ENCODE measurements at places on chromosomes 3 and 15.

- no peak for DNase-seq
Observed at GRCh38 chr3:149620291-149621020, 37.4 kb downstream of the WWTR1 start.

- no peak for DNase-seq
Observed at GRCh38 chr15:70046679-70047369, 50.9 kb downstream of the TLE3 start.

GRCh38 chr3:172869784-172870518, 119.4 kb downstream of the ECT2 start:
- DNase-seq: no peak

DNA sequence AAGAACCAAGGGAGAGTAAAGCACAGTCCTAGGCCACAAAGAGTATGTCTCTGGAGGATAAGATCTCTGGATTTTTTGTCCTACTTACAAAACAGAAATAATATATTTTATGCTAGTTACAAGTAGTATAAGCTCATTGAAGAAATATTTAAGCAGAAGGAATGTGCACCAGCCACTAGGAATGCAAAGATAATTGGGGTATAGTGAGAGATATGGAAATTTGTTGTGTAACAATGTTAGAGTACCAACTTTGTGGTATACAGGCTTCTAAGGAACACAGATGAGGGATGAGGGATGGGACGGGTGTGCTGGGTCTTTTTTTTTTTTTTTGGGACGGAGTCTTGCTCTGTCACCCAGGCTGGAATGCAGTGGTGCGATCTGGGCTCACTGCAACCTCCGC, 26.5 kb downstream of the AKAP13 start:
- DNase-seq: no peak

DNA sequence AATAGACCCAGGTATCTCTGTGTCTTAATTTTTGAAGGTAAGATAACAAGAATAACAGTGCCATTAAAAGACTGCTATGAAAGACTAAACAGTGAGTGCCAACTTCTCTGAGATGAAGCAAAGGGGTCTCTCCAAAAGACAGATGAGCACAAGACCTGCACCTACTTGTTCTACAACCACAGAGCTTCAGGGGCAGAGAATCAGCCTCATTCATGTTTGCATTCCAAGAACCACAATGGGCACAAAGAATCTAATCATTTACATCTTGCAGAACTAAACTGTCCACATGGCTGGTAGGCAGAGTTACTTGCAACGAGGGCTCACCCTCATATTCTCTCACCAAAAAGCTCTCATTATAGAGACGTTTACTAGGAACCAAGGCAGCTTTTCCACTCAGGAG, 83.9 kb downstream of the PEAK1 start:
- DNase-seq: no peak

DNA sequence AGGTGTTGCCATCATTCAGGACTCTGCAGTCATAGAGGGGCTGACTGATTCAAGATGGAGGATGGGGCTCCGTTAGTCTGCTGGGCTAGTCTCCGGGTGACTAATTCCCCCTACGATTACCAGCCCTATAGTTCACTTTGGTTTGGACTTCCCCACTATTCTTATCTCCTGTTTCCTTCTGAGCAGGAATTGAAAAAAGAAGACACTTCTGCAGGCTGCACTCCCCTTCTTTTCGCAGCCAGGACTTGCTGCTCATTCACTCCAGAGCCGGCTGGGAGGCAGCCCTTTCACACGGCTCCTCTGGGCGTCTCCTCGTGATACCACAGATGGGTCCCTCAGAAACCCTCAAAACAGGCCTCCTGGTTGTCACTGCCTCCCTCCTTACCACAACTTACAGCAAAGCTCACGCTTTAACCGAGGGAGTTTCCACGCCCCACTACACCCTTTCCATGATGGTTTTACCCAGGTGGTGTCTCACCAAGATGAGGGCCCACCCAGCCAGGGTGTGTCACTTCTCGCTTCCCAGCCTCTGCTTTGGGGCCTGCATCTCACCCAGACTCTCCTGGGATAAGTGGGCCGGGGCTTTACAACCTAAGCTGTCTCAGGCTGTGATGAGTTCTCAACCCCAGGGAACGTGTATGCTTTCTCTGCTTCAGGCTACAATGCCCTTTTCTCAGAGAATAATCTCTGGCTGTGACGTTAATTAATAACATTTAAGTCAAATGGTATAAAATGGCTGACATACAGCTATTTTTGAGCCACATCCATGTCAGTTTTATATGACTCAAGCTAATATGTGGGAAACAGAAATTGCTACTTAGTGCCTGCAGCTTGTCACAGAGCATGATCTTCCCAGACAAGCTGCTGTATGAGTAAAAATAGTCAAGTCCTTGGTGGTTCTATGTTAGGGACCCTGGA, 11.9 kb downstream of the CX3CR1 start:
- DNase-seq: no peak

GRCh38 chr3:123291404-123291803, 89.7 kb downstream of the SEC22A start:
- no peak for DNase-seq

GRCh38 chr3:179544981-179545645, 17.6 kb upstream of the ACTL6A start:
- no peak for DNase-seq

DNA sequence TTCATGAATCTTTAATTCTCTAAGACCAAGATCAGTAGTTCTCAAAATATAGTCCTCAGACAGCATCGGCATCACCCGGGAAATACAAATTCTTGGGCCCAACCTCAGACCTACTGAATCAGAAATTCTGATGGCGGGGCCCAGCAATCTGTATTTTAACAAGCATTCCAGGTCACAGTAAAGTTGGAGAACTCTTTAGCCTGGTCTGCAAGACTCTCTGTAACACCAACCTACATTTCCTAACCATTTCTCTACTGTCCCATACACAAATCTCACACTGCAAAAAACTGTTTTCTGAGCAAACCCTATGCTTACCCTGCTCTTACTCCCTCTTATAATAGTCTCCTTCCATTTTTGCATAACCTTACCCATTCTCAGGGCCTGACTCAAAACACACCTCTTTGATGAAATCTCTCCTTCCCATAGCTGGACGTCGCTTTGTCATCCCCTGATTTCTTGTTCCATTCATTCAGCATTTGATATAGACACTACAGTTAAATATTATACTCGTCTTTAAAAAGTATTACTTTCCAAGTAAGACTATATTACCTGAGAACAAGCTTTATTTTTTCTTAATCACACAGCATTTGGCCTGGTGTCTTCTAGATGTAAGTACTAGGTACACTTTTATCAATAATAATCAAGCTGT, 83.3 kb upstream of the MYO5C start:
- DNase-seq: no peak

Data from HuH-7.5 (cell line).